ENCODE measurements at places on chromosomes 16 and 17.

DNA sequence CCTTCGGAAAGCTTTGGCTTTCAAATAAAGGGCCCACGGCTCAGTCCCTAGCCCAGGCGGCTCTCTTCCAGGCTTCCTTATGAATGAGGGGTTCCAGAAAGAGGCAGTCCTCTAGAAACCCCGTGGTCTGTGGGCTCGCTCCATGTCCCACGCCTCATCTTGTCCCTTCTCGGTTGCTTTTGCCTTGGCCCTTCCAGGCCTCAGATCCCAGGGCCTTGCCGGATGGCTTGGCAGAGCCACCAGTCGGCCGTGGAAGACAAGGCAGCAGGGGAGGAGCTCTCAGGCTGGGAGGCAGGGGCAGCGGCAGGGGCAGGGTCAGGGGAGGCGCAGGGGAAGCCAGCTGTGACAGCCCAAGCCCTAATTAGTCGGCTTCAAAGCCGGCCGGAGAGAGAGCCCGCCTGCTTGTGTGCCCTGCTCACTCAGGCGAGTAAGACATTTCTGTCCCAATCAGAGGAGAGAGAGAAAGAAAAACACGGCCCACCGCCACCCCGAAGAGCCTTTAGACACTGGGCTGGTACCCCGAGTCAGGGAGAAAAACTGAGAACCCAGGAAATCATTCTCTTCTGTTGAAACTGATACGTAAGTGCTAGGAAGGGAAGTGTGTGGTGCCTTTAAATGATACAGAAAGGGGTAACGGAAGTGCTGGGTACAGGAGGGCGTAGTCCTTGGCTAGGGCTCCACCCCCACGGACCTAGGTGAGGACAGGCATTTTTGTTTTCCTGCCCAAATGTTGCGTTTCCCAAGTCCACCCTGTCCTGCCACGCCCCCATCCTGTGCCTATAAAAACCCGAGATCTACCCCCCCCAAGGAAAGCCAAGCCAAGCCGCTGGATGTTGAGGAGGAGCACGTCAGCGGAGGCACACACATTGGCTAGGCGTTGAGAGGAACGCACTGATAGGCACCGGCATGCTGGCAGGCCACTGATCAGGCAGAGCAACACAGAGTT, 27.8 kb upstream of the MEIOC start:
- no peak for DNase-seq

DNA sequence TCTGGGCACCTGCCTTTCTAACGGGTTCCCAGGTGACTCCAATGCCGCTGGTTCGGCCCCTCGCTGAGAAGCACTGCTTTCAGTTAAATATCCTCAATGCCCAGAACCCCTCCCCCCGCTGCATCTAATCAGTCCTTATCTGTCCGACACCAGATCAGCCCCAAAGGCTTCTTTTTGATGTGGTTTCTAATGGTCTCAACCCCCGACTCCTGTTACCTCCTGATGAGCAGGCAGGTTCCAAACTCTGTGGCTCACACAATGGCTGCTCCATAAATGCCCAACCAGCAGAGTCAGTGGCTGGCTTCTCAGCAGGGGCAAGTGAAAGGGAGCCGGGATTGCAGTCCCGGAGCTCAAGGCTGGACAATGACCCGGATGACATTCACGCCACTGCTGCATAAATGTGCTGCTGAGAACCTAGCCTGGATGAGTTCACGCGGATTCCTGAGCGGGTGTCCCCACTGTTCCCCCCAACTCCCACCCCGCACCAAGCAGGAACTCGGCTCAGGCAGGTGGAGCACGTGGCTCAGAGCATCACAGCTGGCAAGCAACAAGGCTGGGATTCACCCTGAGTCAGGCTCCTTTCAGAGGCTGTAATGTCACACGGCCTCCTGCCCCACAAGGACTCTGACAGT, 1.0 kb upstream of the SLC38A8 start:
- no peak for DNase-seq

DNA sequence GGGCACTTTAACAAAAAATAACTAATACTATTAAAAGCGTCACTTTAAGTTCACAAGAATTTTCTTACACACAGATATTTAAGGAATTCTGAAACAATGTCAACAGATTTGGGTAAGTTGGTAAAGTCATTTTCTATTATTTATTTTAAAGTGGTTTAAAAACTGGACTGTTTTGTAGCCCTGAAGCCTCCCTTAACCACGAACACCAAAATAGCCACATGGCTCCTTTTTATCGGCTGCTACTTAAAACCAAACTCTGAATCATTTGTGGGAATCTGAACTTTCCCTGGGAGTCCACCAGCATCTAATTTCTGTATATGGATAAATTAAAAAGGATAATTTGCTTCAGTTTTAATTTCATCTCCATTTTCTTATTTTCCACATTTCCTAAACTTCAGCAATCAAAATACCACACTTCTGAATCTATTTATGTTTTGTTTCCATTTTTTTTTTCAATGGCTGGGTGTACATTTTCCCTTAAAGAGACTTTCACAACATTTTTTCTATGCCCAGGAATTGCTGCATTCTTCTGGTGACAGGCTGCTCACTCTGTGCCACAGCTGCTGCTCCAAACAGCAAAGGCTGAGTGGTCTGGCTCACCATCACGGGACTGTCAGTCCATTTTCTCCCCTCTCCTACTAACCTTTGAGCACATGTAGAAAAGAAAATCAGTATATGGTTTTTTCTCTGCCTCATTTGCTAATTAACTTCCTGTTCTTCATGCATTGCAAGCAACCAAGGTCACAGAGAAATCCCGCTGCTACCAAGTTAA, 255.5 kb upstream of the KCNJ16 start:
- DNase-seq = no peak

DNA sequence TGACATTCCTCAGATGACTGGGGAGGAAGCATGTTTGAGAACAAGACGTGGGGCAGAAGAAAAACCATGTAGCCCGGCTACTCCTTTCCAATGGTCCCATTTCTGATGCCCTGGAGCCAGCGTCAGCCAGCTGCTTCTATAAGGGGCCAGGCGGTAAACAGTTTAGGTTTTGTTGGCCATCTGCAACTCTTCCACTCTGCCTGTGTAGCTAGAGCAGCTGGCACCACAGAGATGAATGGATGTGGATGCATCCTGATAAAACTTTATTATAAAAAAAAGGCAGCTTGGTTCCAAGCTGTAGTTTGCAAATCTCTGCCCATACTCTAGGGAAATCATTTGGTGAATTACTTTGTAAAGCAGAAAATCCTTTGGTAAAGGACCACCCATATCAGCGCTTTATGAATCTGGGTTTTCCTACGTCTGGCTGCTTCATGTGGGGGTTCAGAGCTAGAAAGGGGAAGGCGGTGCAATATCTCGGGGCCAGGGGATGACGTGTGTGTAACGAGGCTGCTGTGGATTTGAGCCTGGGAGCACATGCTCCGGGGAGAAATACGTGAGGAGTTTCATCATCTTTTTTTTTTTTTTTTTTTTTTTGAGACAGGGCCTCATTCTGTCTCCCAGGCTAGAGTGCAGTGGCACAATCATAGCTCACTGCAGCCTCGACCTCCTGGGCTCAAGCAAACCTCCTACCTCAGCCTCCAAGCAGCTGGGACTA, 3.4 kb upstream of the SRL start:
- DNase-seq = no peak

DNA sequence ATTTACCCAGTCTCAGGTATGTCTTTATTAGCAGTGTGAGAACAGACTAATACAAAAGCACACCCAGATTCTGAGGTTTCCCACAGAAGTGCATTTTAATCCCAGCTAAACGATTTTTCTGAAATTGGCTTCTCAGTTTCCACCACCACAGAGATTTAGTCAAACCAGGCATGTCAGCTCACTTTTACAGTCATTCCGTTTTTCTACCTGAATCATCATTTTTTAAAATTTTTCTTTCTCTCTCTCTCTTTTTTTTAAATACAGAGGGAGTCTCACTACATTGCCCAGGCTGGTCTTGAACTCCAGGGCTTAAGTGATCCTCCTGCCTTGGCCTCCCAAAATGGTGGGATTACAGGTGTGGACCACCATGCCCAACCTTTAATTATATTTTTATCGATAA, 389.1 kb downstream of the HAPSTR1 start:
- no peak for DNase-seq

DNA sequence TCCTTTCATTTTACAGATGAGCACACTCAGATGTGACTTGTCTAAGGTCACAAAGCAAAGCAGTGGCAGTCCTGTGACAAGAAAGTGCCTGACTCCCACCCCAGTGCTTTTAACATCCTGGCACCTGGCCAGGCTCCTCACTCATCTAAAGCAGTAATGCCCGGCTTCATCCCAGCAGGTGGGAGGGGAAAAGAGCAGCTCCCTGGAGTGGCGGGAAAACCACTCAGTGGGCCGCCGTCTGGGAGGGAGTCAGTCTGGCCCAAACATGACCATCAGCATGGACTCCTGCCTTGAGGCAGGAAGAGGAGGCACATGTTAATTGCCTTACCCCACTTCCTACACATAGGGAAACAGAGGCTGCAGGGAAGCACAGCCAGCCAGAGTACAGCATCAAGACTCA, 2.6 kb downstream of the PCGF2 start:
- no peak for DNase-seq

DNA sequence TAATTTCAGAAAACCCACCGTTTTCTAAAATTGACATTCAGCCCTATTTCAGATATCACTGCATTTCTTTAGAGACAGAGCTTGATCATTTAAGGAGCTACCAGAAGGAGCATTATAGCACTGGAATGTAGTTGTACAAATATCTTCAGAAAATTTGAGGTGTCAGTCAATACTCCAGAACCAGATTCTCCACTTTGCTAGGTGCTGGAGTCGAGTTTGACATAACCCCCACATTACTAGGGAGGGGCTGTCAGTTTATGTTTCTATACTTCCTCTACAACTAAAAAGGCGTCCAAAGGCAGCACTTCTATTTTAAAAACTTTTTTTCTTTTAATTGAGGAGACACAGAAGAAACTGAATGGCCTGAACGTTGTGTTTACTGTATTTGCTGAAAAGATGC, 892 bp upstream of the KIAA0513 start:
- no peak for DNase-seq

DNA sequence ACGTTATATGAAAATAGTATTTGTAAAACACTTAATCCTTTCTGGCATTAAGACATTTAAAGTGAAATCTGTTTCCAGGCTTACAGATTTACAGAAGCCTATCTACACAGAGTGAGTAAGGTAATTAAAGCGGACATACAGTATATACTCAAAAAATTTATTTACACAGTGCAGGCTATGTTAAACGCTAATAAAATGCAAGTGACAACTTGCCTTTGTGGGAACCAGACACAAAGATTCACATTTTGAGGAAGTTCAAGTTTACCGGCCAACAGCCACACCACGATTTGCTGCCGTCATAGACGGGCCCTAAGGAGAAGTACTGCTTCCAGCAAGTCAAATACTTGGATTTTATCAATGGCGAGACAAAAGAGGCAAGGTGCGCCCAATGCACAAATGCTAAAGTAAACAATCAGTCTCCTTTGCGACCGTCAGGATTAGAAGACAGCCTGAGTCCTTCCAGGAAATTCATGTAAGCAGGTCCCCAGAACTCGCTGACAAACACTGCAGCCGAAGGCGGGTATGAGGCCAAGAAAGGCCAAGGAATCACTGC, 801 bp downstream of the VPS35 start:
- DNase-seq = no peak

DNA sequence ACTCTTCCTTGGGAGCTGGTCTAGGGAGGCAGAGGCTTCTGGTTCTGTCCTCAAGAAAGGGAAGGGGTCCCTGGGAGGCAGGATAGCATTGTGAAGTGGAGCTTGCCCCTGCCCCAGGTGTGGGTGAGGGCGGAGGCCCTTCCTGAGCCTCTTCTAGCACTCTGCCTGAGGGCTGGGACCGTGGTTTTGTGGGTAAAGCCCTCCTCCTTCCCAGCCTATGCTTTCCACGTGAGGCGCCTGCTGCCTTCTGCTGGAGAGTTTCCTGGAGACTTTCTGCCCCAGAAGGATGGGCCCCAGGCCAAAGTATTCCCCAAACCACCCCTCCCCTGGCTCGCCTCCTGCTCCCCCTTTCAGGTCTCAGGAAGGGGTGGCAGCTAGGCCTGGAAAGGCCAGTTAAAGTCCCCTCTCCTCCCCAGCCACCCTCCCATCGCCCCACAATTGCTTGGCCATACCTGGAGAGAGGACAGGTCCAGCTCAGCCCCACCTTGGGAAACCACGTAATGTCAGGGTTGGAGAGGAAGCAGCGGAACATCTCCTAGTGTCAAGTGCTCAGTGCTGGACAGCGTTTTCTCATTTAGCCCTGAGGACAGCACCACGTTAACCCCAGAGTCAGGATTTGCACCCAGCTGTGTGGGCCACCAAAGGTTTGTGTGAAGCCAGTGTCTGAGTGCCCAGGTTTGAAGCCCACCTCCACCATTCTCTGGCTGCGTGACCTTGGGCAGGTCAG, 5.6 kb downstream of the SBK1 start:
- no peak for DNase-seq

- no peak for DNase-seq
Observed at GRCh38 chr16:78980825-78981224, 619.7 kb downstream of the MAF start.

- DNase-seq = no peak
Observed at GRCh38 chr17:3866276-3866675, 20.2 kb upstream of the NCBP3 start.

Data from stimulated activated CD8-positive, alpha-beta memory T cell treated with anti-CD3 and anti-CD28 coated beads, Interleukin-4, amount 100 ng/mL, for 24 hours (primary cell).